ENCODE measurements at places on chromosomes 2 and 18.

DNA sequence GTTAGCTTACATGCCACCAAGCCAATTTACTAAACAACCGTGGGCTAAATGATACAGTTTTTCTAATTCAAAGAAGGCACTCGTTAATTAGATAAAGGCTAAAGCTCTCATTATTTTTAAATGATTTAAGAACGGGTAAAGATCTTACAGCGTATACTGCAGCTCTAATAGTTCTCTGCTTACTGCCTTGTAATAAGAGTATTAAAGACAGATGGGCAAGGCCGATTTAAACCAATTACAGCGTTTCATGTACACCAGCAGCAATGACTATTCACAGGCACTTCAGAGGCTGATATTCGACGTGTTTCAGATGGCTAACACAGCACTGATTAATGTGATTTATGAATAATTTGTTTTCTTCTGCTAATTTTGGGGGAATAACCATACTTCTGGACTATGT lies 259.3 kb downstream of the ZNF407 start:
- no peak for DNase-seq

DNA sequence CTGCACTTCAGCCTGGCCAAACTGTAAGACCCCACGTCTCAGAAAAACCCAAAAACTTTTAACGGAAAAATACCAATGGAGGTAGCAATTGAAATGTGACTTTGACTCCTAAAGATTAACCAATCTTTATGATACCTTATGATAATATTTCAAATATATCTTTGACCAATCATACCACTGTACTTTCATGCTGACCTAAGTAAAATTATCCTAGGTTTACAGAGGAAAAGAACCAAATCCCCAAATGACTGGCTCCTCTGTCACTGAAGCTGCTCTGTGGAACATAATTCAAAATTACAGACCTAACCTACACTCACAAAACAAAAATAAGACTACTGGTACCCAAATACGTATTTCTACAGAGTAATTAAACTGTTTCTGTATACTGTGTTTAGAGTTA lies 7.7 kb upstream of the STPG4 start:
- DNase-seq: no peak

- DNase-seq: no peak
Measured at GRCh38 chr2:172808156-172808555, 72.5 kb downstream of the RAPGEF4 start.

DNA sequence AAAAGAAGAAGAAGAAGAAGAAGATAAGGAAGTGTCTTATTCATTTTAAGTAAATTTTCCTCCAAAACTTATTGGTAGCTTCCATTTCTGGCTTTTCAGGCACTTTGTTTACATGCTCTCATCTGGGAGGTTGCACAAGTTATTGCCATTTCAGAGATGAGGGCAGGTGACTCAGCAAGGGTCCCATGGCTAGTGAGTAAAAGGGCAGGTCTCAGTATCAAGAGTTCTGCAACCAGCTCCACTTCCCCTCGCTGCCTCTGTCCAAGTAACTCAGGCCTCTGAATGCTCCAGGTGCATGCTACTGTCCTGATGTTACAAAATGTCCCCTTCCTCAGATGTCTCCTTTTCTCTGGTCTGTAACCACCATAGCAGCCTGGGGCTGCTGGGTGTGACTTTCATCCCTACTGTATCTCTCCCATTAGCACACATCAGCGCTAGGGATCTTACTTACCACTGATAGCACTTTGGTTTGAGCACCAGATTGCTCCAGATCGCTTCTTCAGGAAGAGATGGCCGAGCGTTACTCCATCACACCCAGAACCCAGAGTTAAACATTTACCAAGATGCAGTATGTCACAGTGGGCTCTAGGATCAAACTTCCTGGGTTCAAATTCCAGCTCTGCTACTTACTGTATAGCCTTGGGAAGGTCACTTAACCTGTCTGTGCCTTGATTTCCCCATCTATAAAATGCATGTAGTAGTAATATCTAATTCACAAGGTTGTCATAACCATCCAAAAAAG lies 57.4 kb upstream of the LAPTM4A start:
- DNase-seq: no peak

GRCh38 chr18:23341983-23342382 lies 111.1 kb upstream of the RIOK3 start:
- no peak for DNase-seq
